ENCODE measurements at places on chromosomes 6 and 20. TPM values are rescaled to one million over a fixed set of nuclear protein-coding genes. Genes with fewer than 3 reads are reported as not detected.

Gene COL11A2
- total RNA-seq = 0.74 TPM

Gene SYCP2
- 0.74 TPM for total RNA-seq

Gene RAMACL
- total RNA-seq = 2.4 TPM

Gene OR2B2
- not detected for total RNA-seq

Gene SIRPD
- not detected for total RNA-seq

Gene SRMS
- total RNA-seq = not detected
